ENCODE measurements at places on chromosomes 4 and X.

- DNase-seq: no peak
These were observed 159.2 kb upstream of the SLC7A11 start for GRCh38 chr4:138401334-138401733.

DNA sequence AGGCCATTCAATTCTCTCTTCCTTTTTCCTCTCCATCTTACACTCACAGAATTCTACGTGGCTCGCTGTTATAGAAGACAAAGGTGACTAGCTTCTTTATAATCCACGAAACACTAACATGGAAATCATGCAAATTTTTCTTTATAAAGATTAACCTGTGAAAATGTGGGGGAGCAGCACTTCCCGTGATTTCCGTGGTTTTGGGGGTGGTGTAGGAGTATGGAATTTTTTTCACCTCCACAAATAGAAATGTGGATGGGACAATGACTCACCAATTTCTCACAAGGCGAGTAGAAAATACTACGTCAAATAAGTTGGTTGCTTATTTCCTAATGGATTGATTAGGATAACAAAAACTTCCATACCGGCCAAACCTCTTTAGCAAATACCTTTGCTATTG is 719.2 kb upstream of the TENM3 start:
- DNase-seq: no peak

GRCh38 chr4:52312722-52313121 is 261.6 kb downstream of the SPATA18 start:
- DNase-seq: no peak

- DNase-seq: no peak
These were observed 10.6 kb downstream of the FAM184B start for GRCh38 chr4:17770845-17771244.

- no peak for DNase-seq
These were observed 24.8 kb downstream of the ZFYVE28 start for GRCh38 chr4:2393353-2394270.

DNA sequence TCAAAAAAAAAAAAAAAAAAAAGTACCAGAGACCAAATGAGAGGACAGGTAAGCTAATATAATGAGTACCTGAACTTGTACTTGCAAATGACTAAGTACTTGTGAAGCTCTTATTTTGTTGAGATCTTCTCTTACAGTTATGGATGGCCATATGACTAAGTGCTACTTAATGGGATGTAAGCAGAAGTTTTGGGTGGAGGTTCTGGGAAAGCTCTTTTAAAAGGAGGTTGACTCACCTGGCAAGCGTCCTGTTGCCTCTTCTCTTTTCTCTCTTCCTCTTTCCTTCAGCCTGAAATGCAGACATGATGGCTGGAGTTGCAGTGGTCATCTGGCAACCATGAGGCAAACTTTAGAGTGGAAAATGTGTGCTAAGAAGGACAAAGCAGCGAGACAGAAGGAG is 36.9 kb upstream of the MED14 start:
- DNase-seq: peak; percentile 62

DNA sequence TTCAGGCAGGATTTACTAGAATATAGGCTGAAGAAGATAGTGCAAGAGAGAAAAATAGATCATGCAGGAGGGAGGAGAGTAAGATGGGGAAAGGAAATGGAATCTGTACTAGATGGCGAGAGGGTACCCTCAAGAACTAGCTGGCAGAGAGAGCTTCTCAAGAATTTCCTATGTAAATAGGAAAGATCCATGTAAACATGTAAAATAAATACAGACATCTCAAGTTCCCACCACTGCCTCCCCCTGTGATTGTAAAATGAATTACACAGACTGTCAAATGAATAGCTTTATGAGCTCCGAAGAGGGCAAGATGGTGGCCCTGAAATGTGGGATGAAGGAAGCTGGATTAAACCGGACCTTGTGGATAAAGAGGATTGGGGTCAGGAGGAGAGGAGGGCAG is 178.0 kb downstream of the PALLD start:
- no peak for DNase-seq

- no peak for DNase-seq
These were observed 1.1 kb downstream of the ZIC3 start for GRCh38 chrX:137566746-137567679.

DNA sequence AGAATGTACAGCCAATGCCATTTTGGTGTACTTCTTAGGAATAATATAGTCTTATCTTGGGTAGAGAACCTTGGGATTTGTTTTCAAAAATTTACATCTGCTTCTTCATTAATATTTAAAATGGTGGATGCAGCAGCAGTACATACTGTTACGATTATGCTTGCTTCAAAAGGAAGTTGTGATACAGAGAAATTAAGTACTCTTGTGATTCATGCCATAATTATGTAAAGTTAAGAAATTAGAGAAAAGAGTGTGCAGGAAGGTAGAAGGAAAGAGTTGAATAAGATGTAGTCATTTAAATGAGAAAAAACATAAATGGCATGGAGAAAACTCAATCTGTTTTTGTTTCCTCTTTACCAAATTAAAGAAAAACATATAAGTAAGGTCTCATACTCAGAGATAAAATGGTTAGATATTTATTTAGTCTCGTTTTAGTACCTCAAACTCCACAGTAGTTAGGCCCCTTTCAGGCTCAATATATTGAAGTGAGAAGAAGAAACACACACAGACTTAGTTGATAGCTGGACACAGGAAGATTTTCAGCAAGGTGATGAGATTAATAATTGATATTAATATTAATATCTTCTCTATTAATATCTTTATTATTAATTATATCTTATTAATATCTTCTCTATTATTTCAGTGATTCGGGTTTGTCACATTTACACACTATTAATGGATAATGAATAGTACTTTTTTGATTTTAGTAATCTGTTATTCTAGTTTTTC is 70.1 kb upstream of the HPGD start:
- DNase-seq: no peak

DNA sequence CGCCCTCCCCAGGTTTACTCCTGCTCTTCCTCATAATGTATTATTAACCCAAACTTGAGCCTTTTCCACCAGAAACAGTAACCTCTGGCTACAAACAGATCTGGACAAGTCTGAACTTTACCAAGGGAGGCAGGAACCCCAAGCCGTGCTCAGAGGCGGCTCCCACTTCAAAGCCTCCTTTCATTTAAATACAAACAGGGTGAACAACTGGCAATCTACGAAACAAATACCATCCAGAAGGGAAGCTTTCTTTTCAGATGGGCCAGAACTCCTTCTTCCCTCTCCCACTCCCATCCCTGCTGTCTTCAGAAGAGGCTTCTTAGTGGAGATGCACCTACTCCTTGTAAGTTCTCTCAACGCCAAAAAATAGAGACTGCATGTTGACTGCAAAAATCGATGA is 2.1 kb upstream of the GPC4 start:
- DNase-seq: no peak

DNA sequence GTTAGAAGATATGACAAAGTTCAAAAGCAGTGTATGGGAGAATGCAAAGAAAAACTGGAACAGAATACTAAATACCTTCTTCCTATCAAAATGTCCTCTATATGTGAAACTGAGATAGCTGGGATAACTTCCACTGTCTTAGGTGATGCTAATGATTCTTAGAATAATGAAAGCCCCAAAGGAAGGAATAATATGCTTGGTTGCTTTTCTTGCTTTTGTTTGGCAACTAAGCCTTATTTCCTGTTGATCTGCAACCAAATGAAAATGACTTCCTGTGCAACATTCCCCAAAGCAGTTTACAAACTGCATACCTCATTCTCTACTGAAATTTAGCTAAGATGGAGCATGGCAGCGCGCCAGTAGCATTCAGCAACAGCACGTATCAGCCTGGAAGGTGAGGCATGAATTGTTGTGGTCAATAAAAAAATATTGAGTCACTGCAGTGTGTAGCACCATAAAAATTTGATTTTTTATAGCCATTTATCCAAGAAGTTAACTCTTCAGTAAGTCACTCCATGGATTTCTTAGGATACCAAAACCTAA is 18.7 kb downstream of the NDNF start:
- peak; percentile 8 for DNase-seq

DNA sequence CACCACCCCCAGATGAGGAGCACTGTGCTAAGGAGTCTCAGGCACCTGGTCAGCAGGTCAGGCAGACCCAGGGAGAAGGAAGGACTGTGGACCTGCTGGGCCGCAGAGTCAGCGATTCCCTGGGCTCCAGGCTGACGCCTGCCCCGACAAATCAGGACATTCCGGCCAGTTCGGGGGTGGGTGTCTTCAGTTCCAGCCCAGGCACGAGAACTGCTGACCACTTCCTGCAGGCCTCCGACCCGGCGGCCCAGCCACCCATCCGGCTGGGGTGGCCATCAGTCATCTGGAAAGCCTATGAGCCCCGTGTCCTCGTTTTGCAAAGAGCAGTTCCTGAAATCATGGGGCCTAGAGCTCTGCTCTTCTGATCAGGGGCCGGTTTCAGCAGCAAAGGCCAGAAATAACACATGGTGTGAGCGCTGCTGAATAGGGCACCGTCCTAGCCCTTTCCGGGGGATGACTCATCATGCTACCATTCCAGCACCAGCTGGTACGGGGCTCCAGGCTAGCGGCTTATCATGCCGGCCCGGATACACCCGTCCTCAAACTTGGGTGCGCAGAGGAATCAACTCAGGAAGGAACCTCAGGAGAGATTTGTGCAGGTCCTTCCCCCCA is 7.8 kb upstream of the SH3TC1 start:
- DNase-seq: peak; percentile 75

- DNase-seq: no peak
These were observed 12.5 kb upstream of the MSX1 start for GRCh38 chr4:4847011-4847410.

- DNase-seq: no peak
These were observed 315.4 kb downstream of the CCSER1 start for GRCh38 chr4:90442619-90443018.

GRCh38 chr4:26331380-26331950 is 10.7 kb downstream of the RBPJ start:
- no peak for DNase-seq

DNA sequence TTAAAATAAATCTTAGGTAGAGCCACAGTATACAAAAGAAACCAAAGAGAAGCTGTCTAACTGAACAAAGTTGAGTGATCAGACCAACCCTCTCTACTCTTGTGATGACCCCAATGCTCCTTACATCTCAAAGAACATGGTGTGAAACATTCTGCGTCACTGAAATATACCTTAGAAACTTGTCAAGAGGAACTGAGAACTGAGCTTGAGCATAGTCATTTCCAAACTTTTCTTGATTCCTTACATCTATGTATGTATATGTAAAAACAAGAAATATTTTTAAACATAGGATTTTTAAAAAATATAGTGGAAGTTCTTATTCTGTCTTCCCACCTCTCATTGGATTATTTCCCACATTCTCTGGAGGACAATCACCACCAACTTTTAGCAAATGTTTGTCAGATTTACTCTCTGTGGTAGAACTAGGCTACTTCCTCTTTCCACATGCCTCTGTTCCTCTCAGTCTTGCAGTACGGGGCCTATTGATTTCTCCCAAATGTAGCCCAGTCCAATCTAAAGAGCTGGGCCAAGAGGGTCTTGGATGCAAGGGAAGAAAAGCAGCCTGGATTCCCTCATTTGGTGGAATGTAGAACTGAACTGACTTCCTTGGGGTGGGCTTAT is 98.2 kb upstream of the HHIP start:
- no peak for DNase-seq

- no peak for DNase-seq
These were observed 85.9 kb downstream of the ZAR1 start for GRCh38 chr4:48575964-48576363.

DNA sequence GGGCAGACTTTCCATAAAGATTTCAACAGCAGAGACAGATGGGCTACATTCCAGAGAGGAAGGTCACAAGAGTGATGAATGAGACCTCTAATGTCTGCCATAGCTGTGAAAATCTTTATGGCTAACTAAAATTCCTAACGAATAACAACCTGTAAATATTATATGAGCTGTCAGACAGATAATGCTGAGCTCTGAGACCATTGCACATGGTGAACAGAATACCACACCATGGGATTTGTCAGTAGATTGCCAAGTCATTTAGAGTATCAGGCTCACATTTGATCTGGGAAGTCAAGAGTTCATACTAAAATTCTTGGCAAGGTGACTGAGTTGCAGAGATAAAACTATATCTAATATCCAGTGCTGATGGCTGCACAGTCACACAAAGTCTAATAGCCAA is 259.2 kb upstream of the FTHL17 start:
- no peak for DNase-seq

GRCh38 chr4:77156912-77157858 is at the start of gene CCNG2:
TSS of gene CCNG2 (plus strand) at chr4:77157207. CDS start at chr4:77158533, 1,326 bp downstream.
- DNase-seq: no peak

- no peak for DNase-seq
These were observed 553 bp downstream of the SLC16A2 start for GRCh38 chrX:74421740-74422352.

- no peak for DNase-seq
These were observed 105.7 kb upstream of the PDLIM3 start for GRCh38 chr4:185640811-185641675.

DNA sequence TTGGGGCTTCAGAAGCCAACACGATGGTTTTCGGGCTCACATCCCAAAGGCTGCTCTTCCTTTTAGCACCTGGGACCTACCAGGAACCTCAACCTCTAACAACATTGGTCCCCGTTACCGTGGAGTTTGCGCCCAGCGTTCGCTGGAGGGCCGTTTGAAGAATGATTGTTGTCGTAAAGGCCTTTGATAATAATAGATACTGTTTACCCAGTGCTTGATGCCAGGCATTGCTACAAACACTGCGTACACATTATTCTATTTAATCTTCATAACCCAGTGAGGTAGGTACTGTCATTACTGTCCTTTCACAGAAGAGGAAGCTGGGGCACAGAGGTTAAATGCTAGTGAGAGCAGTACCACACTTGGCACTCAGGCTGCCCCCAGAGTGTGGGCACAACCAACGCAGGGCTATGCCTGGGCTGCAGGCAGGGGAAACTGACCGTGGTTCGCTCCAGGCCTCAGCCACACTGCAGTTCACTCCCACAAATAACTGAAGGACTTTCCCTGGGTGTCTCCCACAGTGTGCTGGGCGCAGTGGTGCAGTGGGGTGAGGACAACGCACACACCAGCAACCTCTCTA is 1.0 kb upstream of the ACSL1 start:
- no peak for DNase-seq

- no peak for DNase-seq
These were observed 482.4 kb downstream of the C4orf33 start for GRCh38 chr4:129578336-129578735.

DNA sequence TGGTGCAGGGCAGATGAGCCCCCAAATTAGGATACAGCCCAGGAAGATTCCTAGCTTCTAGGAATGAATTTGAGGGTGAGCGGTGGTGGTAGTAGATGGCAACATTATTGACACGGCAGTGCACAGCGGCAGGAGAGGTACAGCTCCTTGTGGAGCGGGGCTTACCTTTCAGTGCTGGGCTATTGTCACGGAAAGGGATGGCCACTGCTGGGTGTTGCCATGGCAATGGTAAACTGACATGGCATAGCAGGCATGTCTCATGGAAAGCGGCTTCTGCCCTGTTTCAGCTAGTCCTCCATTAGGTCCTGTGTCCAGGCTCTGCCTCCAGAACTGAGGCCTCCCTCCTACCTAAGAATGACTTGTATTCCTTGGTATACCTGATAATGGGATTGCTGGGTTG is 81.8 kb upstream of the WDR1 start:
- no peak for DNase-seq

GRCh38 chrX:56797574-56798338 is 68.7 kb downstream of the NBDY start:
- no peak for DNase-seq

- no peak for DNase-seq
These were observed 2.5 kb downstream of the ANAPC4 start for GRCh38 chr4:25379591-25379990.

All from MG63 (cell line).